ENCODE measurements at places on chromosomes 1 and 21. TPM values are rescaled to one million over a fixed set of nuclear protein-coding genes. Genes with fewer than 3 reads are reported as not detected.

- no peak for DNase-seq
Measured at GRCh38 chr21:27129215-27129614, 162.3 kb upstream of the ADAMTS5 start.

- no peak for DNase-seq
Measured at GRCh38 chr1:20076710-20077461, 6.9 kb downstream of the PLA2G5 start.

The IVL gene
- 0.07 TPM for total RNA-seq

The FAM229A gene
- total RNA-seq: 3.1 TPM

The RAP1GAP gene
- total RNA-seq: 2.5 TPM

The RGS7 gene
- not detected for total RNA-seq

Data from activated CD4-positive, alpha-beta T cell treated with anti-CD3 and anti-CD28 coated beads for 36 hours (primary cell).